ENCODE measurements at places on chromosomes 7 and 10. TPM values are rescaled to one million over a fixed set of nuclear protein-coding genes. Genes with fewer than 3 reads are reported as not detected.

The CPA2 gene
- 0.41 TPM for total RNA-seq

The PKD2L1 gene
- 0.56 TPM for total RNA-seq

The GIMAP2 gene
- 5.9 TPM for total RNA-seq

The HSPA12A gene
- total RNA-seq = 13.6 TPM

The CDNF gene
- 2.5 TPM for total RNA-seq

The LBX1 gene
- total RNA-seq = not detected

The ECHDC3 gene
- total RNA-seq = 21.2 TPM

The TMEM225B gene
- not detected for total RNA-seq

The GET4 gene
- 26.9 TPM for total RNA-seq

The PRF1 gene
- 5.4 TPM for total RNA-seq

The PRR15 gene
- total RNA-seq = 2.5 TPM

The CCDC136 gene
- total RNA-seq = 29.3 TPM

The UCN3 gene
- total RNA-seq = not detected

The GTF2IRD1 gene
- 14.4 TPM for total RNA-seq

The SPDYE11 gene
- not detected for total RNA-seq

The SLC16A12 gene
- total RNA-seq = 1.5 TPM

The PNLIPRP3 gene
- not detected for total RNA-seq

The OPALIN gene
- total RNA-seq = not detected

The ASZ1 gene
- total RNA-seq = not detected

The GPR26 gene
- not detected for total RNA-seq

The MLXIPL gene
- 6.4 TPM for total RNA-seq

The ATP6V0A4 gene
- not detected for total RNA-seq

The SLC35G1 gene
- total RNA-seq = 0.68 TPM
